ENCODE measurements at places on chromosomes 5 and 9.

- DNase-seq = no peak
These were observed 729.3 kb downstream of the CDH18 start for GRCh38 chr5:19258686-19259085.

- DNase-seq = no peak
These were observed 1698.8 kb upstream of the CDH9 start for GRCh38 chr5:28737222-28737621.

- DNase-seq = no peak
These were observed 244.2 kb upstream of the DAB2 start for GRCh38 chr5:39668980-39669379.

- DNase-seq = no peak
These were observed 141.8 kb downstream of the C9orf50 start for GRCh38 chr9:129478961-129479630.

GRCh38 chr5:73544429-73545402 is 20.7 kb downstream of the ANKRA2 start:
- DNase-seq = no peak

DNA sequence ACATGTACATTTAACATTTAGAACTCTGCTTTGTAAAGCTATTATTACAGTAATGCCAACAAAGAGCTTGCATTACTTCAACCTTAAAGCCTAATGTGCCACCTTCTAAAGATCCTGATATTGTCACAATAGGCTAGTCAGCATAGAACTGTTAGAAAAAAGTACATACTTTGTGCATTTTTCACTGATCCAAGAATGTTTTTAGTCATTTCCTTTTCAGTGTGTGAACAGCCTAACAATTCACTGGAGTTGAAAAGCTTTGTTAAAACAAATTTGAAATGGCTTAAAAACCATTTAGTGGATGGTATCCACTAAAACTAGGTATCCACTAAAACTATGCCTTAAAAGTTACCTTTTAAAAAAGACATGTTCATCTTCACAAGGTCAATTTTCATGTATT is 4.5 kb downstream of the RPS6 start:
- DNase-seq = no peak

DNA sequence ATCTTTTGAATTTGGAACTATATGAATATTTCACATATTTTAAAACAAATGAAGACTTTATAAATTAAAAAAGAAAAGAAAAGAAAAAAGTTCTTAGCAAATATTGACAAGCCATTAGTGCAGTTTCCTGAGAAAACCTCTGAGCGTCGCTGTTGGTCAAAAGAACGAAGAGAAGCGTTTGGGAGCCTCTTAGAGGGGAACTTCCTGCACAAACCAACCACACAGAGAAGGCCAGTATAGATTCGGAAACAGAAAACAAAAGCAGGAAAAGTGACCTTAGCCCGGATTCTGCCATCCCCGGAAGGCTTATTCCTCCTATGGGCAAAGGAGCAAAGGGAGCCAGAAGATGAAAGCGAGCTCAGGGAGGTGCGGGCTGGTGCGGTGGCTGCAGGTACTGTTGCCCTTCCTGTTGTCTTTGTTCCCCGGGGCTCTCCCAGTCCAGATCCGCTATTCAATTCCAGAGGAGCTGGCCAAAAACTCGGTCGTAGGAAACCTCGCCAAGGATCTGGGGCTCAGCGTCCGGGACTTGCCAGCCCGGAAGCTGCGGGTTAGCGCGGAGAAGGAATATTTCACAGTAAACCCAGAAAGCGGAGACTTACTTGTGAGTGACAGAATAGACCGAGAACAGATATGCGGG is at the start of gene PCDHGB2:
PCDHGB2 (plus strand) TSS at position 205 of the 637 bp plus-strand sequence; CDS start at position 347, 142 bp downstream.
- no peak for DNase-seq

Measured in AG04449 (cell line).